Nephron progenitor cell (in vitro differentiated cells): ENCODE measurements at places on chromosomes 6 and 20.
A peak's percentile ranks its signal among the peaks of the same experiment; 100 is the strongest.

- DNase-seq: no peak
Observed at GRCh38 chr6:128024046-128024445, 123.2 kb upstream of the THEMIS start.

DNA sequence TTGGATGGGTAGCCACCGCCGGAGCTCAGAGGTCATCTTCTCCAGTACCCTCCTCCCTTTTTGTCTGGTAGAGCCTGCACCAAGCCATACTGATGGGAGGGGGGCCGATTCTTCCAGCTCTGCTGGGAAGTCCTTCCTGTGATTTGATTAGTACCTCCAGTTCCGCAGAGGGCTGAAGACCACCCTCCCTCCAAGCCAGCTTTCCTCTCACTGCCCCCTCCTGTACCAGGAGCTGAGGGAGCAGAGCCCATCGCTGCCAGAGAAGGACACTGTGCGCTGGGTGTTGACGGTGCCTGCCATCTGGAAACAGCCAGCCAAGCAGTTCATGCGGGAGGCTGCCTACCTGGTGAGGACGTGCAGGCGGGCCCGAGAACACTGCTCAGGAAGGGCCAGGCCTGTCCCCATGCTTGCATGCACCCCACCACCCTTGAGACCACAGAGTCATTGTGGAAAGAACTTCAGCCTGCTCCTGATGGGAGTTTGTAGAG lies 13.2 kb downstream of the HSPA12B start:
- no peak for DNase-seq

GRCh38 chr20:20489054-20489453 lies 121.2 kb downstream of the INSM1 start:
- no peak for DNase-seq

DNA sequence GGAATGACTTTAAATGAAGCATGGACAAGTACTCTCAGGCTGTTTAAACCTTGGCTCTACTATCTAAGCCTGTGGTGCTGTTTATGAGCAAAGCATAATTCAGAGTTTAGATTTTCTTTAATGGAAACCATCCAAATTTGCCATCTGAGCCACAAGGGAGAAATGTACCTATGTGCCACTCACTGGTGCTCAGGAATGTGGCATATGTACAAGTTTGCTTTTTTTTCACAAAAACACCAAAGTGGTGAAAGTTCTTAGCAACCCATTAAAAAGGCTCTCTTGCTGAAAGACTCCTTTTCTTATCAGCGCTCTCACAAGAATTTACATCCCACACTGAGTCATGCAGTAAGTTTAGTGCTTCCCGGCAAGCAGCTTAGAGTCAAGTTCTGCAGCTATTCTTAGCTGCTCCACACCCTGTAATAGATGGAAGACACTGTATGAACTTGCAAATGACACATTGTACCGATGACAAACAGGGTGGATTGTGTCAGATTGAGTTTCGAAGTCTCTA lies 57.3 kb upstream of the MLIP start:
- DNase-seq: no peak

DNA sequence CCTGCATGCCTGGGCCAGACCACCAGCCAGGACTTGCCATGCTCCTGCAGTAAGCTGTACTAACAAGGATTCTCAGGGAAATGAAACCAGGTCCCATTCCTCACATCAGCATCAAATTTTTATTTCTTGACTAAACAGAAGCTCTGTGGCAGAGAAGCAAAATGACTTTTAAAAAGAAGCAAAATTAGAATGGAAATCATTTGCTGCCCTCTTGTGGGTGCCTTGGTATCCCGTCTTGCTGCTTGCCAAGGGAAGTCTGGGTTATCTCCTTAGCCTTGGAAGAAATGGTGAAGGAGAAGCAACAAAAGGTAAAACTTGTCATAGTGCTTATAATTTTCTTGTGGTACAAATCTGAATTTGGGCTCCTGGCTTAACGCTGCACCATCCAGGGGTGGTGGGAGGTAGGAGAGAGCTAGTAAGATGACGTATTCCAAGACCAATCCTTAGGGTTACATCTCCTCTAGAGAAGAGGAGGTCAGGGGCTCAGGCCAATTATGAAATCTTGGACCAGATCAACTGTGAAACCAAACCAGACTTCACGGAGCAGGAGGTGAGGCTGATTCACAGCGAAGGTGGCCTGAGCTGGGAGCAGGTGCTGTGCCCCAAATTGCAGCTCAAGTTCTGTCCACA lies 107.5 kb downstream of the FAXC start:
- peak; percentile 23 for DNase-seq

DNA sequence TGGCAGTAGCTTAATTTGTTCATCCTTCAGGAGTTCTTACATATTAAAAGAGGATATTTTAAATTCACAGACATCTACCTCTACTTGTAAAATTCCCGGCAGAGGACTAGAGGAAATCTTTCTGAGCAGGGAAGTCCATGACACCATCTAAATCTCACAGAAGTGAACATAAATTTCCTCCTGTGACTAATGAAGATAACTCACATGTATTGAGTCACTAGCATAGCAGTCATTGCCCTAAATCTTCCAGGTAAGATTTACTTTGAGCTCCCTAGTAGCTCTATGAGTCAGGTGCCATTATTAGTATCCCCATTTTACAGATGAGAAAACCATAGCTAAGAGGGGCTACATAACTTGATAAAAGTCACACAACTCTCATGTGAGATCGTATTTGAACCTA lies 1058.6 kb upstream of the FLRT3 start:
- DNase-seq: no peak

DNA sequence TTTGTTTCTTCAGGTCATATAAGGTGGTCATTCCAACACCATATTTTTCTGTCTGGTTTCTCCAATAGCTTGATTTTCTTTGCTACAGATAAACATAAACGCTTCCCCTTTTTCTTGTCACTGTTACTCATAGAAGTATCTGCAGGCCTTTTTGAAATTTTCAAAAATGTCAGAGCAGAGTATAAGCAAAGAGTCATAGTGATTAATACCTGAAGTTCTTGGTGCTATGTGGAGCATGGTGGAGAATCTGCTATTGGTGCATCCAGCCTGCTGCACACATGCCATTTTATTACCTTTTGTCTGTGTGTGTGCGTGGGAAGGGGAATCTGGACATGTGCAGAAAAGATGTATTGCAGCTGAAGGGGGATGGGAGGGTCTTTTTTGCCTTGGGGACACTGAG lies 19.7 kb downstream of the STX11 start:
- no peak for DNase-seq

DNA sequence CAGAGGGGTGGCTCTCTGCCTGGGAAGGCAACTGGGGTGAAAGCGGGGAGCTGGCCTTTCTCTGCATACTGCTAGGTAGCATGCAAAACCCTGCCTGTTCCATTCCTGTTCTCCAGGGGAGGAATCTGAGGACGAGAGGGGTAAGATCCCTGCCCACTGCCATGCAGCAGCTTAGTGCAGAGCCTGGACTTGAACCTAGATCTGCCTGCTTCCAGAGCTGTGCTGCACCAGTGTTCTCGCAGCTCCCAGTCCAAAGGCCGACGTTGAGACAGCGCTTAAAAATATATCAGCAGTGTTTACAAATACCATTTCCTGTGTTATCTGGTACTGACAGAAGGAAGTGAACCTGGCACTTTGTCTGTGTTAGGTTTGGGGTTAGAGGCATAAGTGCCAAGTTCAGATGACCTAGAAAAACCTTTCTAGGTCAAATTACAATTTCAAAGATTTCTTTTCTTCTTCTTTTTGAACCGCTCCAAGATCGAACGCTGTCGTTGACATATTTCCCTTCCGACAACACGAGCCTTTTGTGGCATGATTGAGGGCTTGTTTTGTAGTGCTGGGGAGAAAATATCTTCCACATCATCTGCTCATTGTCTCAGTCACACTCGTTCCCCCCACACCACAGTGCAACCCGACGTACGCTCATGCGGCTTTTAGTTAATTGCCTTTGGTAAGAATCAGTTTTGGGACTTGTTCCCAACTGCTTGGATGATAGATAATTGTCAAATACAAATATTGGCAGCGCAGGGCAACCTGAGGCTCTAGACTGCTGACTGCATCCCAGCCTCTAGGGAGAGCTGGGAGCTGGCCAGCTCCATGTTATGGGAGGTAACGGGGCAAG lies 44.6 kb downstream of the TOX2 start:
- DNase-seq: no peak

DNA sequence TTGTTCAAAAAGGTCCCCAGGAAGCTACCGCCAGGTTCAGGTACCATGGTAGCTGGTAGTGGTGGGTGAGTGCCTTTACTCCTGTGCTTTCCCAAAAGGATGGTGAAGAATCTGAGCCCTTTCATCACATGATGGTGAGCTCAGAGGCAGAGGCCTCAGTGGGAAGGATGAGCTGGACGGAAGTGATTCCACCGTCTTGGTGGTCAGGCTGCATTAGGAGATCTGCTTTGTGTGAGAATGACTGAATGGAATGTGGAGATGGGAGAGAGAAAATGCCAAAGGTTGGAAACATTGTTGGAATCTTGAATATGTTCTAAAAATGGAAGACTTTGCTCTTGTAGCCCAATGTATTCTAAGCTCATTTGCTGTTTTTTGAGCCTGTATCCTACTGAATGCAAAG lies 108.1 kb upstream of the SCP2D1 start:
- no peak for DNase-seq

DNA sequence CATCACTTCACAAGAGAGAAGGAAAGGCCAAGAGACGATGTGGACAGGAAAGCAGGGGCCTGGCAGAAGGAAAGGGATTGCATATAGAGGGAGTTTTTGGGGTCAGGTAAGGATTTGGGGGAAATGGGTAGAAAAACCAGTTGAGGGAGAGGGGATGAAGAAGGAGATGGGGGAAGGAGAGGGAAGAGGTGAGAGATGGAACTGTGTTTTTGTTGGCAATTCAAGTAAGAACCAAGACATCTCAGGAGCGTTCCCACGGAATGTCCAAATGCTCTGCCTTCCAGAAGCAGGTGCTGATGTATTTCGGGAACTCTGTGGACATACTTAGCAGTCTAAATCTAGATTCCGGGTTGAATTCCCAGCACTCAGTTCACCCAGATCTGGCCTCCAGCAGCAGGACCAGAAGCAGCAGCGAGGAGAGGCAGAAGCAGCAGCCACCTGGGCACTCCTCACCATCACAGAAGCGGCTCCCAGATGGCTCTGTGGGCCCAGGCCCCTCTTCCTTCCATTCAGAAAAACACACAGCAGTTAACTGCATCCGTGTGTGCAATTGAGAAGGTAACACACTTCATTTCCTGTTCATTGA lies 88.8 kb downstream of the DZANK1 start:
- DNase-seq: no peak

- DNase-seq: no peak
Observed at GRCh38 chr6:144262470-144263369, 22.4 kb upstream of the UTRN start.

GRCh38 chr6:152301765-152302568 lies 335.2 kb downstream of the SYNE1 start:
- peak; percentile 85 for DNase-seq

GRCh38 chr6:129183187-129183591 lies 300.3 kb downstream of the LAMA2 start:
- no peak for DNase-seq

DNA sequence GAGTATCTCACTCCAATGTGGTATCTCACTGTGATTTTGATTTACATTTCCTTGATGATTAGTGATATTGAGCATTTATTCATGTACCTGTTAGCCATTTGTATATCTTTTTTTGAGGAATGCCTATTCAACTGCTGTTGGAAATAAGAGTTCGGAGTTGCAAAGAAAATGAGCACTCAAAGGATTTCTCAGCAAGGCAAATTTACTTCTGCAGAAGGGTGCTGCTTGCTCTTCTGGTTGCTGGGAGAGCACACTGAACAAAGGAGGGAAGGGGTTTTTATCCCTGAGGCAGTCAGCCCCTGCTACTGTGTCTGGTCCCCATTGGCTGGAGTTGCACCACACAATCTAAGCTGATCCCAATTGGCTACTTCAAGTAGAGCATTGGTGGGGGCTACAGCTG lies 822.4 kb upstream of the ADGRB3 start:
- no peak for DNase-seq

DNA sequence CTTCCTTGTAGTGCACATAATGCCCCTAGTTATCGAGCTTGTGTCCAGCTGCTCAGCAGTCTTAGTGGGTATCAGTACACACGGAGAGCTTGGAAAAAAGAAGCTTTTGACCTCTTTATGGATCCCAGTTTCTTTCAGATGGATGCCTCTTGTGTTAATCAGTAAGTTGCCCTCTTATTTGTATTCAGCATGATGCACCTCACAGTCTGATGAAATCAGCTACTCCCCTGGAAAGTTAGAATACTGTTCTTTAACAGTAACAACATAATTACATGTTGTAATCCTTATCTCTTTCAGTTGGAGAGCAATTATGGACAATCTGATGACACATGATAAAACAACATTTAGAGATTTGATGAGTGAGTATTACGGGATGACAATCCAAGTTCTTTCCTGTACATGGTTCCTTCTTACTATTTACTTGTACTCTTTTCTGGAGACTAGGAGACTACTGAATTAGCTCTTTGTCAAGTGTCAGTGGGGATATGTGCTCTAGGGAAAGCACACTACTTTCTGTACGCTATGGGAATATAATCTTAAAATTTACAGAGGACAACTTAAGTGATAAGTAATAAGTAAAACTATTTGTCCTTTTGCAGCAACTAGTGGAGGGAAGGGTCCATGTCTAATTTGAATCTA lies 39.1 kb downstream of the PGM3 start:
- DNase-seq: no peak

- DNase-seq: no peak
Observed at GRCh38 chr6:46469021-46469420, 22.2 kb downstream of the RCAN2 start.

DNA sequence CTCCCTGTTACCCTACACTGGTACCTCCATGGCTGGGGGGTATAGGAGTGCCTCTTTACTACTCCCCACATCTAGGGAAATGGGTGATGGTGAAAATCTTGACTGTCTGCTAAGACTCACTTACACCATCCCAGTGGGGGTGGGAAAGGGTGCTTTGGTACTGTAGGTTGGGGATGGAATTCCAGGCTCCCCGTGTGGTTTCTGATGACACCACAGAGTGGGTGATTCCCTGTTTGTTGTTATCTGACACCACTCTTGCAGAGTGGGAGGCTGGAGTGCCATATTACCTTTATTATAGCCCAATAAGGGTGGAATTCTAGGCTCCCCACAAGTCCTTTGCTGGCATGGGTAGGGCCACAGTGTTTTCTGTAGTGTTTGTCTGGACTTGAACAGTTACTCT lies 264.6 kb upstream of the MAN1A1 start:
- no peak for DNase-seq

GRCh38 chr6:100915876-100916275 lies 34.7 kb upstream of the ASCC3 start:
- DNase-seq: no peak

- no peak for DNase-seq
Observed at GRCh38 chr6:27977387-27977786, 20.3 kb downstream of the OR2B6 start.
